ENCODE measurements at places on chromosomes 12 and 14.
A peak's percentile ranks its signal among the peaks of the same experiment; 100 is the strongest.

GRCh38 chr12:61098031-61098580 lies 1162.1 kb upstream of the USP15 start:
- no peak for DNase-seq

- DNase-seq: peak; percentile 81
These were observed 106.8 kb downstream of the ZFC3H1 start for GRCh38 chr12:71556875-71557274.

DNA sequence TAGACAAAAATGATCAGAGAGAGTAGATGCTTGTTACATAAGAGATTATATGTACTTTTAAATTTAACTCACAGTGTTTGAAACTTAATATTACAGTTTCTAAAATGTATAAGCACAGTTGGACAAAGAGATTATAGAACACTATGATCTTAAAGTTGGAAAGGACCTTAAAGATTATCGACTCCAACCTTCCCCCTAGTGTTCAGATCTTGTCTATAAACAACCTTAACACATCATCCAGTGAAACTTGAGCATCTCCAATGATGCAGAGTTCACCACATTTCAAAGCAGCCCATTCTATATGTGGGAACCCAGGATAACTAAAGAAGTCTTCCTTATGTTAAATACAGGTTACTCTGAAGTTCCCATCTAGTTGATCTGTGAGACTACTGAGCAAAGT lies 480.8 kb downstream of the RMST start:
- DNase-seq: no peak

DNA sequence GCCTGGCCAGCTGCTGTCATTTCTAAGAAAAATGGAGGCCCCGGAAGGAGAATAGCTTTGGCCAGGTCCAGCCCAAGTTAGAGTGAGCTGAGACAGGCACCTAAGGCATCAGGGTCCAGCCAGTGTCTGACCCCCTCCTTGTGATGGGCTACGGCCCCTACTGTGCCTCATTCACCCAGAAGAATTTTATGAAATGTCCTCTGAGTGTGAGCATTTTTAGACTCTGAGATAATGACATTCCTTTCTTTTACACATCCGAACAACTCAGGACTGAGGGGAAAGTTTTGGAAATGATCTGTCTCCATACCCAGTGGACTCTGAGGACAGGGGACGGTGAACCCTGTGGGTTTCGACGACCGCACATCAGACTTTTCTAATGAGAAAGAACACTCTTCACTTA lies 50.4 kb downstream of the SLC24A4 start:
- no peak for DNase-seq

DNA sequence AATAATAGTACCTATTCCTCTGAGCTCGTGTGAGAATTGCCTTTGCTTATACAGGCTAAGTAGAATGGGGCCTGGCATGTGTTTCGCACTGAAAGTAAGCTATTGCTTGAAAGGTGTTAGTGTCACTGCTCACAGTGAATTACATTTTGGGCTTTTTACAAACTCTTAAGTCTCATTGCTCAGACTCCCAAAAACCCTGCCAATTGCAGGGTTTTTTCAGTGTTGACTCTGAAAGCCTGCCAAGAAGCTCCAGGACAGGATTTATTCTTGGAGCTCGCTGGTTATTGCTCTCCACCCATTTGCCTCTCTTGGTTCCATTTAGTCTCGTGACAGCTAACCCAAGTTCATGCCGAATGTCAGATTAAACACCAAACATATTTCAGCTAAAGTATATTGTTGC lies 39.8 kb downstream of the NOPCHAP1 start:
- peak; percentile 15 for DNase-seq

- no peak for DNase-seq
These were observed 37.1 kb upstream of the VSX2 start for GRCh38 chr14:74202113-74202512.

DNA sequence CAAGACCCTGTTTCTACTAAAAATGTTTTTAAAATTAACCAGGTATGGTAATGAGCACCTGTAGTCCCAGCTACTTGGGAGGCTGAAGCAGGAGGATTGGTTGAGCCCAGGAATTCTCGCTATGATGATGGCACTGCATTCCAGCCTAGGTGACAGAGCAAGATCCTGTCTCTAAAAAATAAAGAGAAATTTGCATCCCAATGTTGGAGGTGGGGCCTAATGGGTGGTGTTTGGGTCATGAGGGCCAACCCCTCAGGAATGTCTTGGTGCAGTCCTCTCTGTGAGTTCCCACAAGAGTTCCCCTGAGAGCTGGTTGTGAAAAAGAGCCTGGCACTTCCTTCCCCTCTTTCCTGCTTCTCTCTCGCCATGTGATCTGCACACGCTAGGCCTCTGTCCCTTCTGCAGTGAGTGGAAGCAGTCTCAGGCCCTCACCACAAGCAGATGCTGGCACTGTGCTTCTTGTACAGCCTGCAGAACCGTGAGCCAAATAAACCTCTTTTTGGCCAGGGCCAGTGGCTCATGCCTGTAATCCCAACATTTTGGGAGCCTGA lies 11.3 kb downstream of the ACOT6 start:
- no peak for DNase-seq

DNA sequence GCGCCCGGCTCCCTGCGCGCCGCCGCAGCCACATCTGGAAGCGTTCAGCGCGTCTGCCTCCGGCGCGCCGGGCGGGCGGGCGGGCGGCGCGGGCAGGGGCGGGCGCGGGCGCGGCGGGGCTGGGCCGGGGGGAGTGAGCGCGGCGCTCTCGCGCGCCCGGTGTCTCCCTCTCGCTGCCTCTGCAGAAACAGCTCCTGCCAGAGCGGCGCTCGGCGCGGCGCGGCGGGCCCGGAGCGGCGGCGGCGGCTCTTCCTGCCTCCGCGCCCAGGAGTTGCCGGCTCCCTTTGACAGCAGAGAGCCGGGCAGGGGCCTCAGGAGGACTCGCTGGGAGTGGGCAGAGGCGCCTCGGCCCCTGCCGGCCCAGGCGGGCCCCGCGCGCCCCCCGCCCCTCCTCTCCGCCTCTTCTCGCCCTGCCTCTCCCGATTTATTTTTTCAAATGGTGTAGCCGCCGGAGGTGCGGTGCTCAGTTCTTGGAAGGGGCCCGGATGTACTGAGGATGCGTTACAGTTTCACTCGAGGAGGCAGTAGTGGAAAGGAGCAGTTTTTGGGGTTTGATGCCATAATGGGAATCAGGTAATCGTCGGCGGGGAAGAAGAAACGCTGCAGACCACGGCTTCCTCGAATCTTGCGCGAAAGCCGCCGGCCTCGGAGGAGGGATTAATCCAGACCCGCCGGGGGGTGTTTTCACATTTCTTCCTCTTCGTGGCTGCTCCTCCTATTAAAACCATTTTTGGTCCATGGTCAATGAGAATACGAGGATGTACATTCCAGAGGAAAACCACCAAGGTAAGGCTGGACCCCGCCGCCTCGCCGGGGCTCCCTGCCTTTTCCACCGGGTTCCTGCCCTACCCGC lies at the start of gene CACNA1C:
Gene CACNA1C (plus strand): TSS at position 162 of the 853 bp plus-strand sequence. CDS start 576 bp downstream, at position 738.
- DNase-seq: peak; percentile 51

GRCh38 chr12:64395739-64396138 lies 5.2 kb upstream of the C12orf56 start:
- DNase-seq: no peak

DNA sequence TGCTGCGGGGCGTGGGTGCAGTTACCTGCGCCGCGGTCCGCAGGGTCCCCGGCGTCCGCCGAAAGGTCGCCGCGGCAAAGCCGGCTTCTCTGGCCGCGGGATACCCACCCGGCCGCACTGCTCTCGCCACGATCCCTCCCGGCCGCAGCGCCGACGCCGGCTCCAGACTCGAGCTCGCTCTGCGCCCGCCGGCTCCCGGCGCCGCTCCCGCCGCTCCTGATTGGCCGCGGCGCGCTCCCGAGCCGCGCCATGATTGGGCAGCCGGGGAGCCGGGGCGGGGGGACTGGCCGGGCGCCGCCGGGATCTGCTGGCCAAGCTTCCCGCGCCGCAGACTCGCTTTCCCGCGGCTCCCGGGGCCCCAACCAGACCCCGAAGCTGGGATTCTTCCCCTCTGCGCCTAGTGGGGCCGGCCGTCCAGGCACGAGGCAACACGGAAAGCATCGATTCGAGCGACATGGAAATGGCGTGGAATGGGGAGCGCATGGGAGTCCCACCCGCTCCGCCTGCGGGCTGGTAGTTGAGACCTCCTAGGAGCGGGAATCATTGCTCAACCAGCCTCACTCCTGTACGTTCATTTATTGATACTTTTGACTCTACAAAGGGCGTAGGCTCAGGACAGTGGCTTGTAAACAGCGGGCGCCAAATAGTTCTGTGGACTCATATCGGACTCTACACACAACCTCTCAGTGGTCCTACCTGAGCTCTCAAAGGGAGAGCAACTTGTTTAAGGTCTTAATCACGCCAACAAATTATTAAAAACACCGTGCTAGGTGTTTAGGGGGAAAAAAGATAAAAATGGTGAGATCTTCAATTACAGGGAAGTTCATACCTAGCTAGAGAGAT lies 36.4 kb upstream of the STON2 start:
- peak; percentile 30 for DNase-seq

GRCh38 chr14:60632777-60633176 lies 16.5 kb downstream of the SIX1 start:
- no peak for DNase-seq

DNA sequence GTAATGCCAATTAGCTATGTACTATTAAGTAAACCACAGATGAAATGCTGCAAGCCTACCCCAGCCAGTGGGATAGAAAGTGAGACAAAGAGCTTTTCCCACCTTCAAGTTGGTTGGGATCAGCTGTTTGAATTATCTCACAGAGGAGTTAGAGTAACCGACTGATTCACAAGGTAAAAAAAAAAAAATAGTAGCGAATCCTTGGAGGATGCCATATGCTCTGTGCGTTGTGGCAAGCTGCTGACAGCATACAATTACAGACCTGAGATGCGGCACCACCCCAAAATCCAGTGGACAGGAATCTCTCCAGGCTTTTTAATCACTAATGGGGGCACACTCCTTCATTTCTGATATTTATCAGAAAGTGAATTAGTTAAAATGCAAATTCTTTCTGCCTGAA lies 157.0 kb upstream of the RMST start:
- DNase-seq: no peak

DNA sequence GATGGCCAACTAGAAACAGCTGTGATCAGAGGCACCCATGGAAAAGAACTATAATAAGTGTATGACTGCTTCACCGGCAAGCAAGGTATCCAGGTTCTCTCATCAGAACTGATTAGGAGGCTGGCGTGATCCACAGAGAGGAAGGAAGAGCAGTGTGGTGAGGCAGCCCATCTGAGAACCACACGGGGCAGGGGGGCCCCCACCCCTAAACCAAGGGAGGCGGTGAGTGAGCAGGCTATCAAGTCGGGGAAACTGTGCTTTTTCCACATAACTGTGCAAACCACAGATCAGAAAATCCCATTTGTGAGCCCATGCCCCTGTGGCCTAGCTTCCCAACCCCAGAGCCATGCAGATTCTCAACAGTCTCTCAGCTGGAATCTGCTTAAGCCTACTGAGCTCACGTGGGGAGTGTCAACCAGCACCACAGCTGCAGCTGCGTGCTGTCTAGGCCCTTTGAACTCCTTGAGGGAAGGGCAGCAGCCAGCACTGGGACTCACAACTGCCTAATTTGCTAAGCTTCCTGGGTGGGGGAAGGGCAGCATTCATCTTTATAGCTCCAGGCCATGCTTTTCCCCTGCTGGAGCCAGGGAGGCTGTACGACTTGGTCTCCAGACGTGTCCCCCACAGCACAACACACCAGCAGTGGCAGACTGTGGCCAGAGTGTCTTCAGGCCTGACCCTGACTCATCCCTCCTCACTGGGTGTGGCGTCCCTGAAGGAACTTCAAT lies 444.4 kb upstream of the ATP2B1 start:
- DNase-seq: no peak

DNA sequence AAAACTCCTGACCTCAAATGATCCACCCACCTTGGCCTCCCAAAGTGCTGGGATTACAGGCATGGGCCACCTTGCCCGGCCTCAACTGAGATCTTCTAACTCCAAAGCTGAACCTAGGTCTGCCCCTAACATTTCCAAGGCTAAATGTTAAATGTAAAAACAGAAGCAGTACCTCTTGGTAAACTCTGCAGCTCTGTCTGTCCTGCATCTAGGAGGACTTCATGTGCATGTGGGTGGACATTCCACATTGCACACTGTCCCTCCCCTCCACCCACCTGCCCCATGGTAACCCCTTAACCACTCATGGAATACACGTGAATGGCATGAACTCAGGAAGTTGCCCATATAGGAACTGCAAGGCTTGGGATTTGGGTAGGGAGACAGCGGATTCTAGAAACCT lies 33.1 kb downstream of the SNX6 start:
- no peak for DNase-seq

GRCh38 chr12:110684312-110684836 lies 4.5 kb downstream of the HVCN1 start:
- no peak for DNase-seq

GRCh38 chr14:66495218-66496098 lies 9.3 kb downstream of the CCDC196 start:
- DNase-seq: peak; percentile 29

GRCh38 chr14:84927096-84927827 lies 602.7 kb upstream of the FLRT2 start:
- DNase-seq: peak; percentile 30

- peak; percentile 8 for DNase-seq
These were observed 58.2 kb downstream of the CCER1 start for GRCh38 chr12:90896821-90897220.

- DNase-seq: no peak
These were observed 4.1 kb downstream of the CDKN1B start for GRCh38 chr12:12721176-12721751.

- DNase-seq: no peak
These were observed 30.6 kb downstream of the FBXO21 start for GRCh38 chr12:117159674-117160073.

DNA sequence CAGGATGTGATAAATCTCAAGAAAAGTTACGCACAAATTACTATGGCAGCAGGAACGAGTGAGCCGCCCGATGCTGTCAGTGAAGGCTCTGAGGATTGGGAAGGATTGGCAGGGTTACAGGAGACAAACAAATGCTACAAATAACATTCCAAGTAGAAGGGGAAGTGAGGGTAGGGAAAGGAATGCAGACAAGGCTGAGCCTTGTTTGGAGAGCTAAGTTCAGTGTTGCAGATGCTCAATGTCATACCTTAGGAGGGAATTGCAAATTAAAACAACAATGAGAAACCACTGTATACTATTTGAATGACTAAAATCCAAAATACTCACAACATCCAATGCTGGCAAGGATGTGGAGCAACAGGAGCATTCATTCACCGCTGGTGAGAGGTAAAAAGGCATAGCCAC lies 1.3 kb downstream of the CLEC9A start:
- peak; percentile 70 for DNase-seq

- peak; percentile 90 for DNase-seq
These were observed 13.0 kb downstream of the ATG14 start for GRCh38 chr14:55398679-55399078.

DNA sequence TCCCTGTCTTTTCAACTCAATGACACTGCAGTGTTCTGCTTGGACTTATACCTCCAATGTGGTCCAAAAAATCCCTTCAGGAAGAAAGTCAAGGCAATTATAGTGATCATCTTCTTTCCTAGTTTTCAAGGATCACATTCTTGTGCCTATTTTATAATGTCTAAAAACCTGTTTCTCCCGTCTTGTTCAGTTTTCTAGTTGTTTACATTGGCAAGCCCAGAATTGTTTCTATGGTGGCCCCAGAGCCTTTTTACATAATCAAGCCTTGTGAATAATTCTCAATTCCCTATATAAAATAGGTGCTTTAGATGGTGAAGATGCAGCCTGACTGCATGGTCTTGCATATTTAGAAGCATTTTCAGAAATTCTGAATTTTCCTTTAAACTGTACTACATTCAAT lies 14.5 kb upstream of the LDHB start:
- DNase-seq: no peak

Data from fibroblast of skin of left quadriceps (primary cell).